ENCODE measurements at places on chromosomes 13 and 19.

- DNase-seq, result no peak
Observed at GRCh38 chr13:24276306-24276705, 33.1 kb upstream of the C1QTNF9 start.

GRCh38 chr13:106090001-106090400 is 445.5 kb downstream of the EFNB2 start:
- no peak for DNase-seq

DNA sequence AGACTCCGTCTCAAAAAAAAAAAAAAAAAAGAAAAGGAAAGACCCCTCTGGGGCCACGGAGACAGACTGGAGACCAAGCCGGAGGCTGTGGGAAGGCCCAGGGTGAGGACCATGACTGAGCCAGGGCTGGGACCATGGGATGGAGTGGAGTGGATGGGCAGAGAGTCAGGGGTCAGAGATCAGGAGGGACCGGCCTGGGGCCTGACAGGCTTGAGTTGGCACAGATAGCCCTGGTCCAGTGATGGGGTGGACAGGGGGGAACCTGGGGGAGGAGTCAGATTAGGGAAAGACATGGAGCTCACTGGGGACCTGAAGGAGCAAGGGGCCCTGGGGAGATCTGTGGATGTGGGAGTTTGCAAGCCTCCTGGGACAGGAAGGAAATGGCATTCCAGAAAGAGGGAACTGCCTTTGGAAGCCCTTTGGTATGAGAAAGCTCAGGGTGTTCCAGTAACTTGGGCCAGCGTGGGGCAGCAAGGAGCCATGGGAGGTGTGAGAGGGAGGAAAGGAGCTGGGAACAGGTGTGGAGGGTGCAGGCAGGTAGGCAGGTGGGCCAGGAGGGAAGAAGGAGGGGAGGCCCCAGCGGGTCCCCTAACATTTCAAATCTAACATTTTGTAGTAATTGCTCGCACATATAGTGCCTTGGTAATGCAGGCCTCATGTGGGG is 6.3 kb upstream of the RPL13A start:
- no peak for DNase-seq

DNA sequence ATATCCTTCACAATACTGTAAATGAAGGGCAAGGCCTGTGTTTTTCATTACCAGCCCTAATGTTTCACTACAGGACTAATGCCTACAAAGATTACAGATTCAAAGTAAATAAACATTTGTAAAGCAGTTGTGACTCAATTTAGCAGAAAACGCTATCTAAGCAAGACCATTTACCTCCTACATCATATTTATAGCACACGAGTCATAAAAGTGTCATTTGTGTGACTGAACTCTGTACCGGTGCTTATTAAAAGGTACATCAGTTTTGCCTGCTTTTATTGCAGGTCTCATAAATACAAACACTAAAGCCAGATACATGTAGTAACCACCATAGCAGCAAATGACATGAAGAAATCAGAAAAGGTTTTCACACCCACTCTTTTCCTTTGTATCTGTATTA is 61.5 kb upstream of the SLC15A1 start:
- no peak for DNase-seq

DNA sequence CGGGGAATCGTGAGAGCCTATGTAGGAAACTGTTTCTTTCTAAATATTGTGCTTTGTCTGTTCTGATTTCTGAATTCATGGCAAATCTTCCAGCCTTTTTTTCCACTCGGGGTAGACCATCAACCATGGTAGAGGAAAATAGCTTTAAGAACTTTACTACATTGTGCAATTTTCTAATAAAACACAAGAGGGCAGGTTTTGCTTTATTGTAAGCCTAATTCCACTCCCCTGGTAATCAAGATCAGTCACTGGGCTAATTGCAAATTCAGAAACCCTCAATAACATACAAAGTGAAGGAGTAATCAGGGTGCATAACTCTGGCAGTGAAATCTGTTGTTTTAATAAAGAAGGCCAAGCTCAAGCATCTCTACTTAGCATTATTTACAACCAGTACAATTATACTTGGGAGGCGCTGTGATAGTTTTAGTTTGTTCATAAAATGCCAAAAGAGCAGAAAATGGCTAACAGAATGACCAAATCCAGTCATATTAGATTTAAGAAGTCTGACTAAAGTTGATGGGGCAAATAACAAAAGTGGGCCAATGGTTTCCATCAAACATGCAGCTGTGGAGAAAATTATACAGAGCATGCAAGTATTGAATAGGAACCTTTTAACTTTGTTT is 43.8 kb downstream of the DCT start:
- no peak for DNase-seq

- no peak for DNase-seq
Observed at GRCh38 chr19:55676383-55676782, 1.4 kb downstream of the EPN1 start.

All from mesenteric fat pad (tissue), 1 donor.